Fibroblast of skin of left quadriceps (primary cell): ENCODE measurements at places on chromosomes 4 and X.

GRCh38 chrX:118221270-118221669 lies 104.7 kb upstream of the KLHL13 start:
- DNase-seq = no peak

DNA sequence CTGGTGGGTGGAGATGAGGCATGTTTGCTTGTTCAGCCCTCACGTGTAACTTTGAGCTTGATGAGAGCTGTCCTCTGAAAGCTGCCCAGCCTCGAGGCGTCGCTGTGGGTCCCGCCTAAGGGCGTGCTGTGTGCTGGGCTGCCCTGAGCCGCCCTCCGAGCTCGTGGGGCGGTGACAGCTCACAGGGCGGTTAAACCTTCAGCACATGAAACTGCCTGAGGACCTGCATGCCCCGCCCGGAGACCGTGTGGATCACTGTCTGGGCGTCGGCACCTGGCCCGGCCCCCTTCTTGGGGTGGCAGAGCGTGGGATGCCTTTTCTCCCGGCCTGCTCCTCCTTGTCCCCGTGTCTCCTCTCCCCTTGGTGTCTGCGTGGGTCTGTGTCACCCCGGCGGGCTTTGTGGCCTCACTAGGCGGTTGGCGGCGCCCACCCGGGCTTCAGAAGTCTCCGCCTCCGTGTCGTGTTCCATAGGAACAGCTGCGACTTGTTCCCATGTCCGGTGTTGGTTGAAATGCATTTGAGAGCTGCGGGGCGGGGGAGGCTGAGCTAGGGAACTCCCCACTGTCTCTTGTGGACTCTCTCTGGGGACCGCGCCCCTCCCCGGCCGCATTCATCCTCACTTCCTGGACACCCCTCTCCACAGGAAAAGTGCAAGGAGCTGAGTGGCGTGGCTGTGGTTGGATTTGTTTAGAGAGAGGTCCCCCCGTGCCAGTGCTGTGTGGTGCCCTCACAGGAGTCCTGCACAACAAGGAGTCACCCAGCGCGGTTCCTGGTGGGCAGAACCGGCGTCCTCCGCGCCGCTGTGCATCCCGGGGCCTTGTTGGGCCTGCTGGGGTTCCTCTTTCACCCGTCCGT lies 6.8 kb downstream of the AKAP17A start:
- no peak for DNase-seq

DNA sequence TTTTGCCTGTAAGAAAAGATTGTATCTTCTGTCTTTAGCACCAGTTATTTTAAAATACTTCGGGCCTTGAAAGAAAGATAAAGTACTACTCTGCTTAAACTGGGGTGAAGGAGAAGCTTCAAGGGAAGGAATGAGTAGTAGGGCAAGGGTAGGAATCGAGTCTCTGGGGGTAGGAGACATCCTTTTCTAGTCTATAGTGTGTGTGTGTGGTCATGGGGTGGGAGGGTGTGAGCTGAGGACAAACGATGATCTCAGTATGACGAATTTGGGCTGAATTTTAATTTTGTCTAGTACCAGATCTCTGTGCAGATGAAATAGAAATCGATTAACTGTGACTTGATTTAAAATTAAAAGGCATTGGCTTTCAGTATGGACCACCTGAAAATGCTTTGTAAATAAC lies 3.3 kb upstream of the MYOZ2 start:
- DNase-seq = no peak

- DNase-seq = no peak
Measured at GRCh38 chr4:127781300-127782024, 660 bp upstream of the HSPA4L start.

- no peak for DNase-seq
Measured at GRCh38 chrX:154008521-154008920, 11.2 kb downstream of the IRAK1 start.

DNA sequence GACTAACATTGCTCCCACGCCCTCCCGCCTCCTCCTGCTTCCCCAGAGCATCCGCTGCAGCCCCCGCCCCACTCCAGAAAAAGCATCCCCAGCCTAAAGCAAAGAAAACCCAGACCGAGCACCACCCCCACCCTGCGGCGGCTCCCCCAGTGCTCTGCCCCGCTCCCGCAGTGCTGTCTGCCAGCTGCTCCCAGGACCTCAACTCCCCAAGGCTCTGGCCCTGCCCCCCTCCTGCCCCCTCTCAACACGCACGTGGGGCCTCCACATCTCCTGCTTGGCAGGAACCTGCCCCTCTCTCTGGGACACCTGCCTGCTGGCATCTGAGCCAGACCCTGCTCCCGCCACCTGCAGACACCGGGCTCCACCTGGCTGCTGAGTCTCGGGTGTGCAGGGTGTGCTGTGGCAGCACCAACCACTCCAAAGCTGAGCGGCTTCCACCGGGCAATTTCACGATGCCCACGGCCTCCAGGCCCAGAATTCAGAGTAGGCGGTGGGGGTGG lies 79.4 kb downstream of the FAM53A start:
- DNase-seq = no peak

DNA sequence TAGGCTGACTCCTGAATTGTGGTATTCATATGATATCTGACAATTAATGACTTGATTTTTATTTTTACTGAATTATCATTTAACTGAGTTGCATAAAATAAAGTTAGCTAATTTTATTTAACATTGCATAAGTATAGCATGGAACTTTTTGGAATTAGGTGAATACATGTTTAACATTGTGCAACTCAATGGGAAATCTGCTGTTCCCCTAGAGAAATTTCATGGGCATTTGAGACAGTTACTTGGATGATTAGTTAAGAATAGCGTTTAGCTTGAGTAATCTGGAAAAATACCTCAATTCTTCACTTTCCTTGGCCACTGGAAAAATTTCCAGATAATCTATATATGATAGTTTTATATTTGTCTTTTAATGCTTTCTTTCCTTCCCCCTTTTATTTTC lies 42.5 kb downstream of the NPNT start:
- no peak for DNase-seq

DNA sequence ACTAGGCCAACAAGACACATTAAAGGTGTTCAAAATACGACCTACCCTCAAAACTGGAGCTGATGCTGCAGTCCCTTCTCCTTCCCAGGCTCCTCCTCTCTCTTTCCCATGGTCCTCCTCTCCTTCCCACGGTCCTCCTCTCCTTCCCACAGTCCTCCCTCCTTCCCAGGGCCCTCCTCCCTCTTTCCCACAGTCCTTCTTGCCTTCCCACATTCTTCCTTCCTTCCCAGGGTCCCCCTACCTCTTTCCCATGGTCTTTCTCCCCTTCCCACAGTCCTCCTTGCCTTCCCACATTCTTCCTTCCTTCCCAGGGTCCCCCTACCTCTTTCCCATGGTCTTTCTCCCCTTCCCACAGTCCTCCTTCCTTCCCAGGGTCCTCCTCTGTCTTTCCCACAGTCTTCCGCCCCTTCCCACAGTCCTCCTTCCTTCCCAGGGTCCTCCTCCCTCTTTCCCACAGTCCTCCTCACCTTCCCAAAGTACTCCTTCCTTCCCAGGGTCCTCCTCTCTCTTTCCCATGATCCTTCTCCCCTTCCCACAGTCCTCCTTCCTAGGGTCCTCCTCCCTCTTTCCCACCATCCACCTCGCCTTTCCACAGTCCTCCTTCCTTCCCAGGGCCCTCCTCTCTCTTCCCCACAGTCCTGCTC lies 54.2 kb downstream of the SH3KBP1 start:
- DNase-seq = no peak

GRCh38 chr4:1354136-1354982 lies 7.4 kb downstream of the UVSSA start:
- DNase-seq = no peak

DNA sequence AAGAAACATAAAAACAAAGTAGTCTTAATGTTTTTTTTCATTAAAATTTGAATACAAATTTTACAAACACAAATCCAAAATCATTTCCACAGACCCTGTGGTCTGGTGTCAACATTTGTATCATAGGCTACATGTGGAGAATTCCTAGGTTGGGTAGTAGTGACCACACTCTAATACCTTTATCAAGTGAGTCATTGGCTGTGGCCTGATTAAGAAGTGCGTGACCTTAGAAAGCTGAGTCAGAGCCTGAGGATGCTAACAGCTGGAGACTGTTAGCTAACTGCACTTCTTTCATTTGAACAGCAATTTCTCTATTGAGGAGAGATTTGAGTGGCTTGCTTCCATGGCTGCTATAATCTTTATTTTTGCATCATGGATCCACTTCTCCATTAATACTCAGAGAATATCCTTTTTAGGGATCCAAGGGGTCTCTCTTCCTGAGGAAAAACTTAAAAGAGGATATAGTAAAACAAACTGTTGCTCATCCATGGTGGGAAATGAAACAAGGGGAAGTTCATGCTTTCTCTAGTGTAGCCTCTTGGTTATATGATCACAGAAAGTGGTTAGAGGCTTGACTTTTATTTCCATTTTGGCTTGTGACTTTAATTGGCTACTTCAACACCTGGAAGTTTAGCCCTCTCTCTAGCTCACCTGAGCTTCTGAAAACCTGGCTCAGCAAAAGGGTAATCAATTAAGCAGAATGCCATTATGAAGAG lies 335.8 kb downstream of the PABPC4L start:
- peak; percentile 94 for DNase-seq

DNA sequence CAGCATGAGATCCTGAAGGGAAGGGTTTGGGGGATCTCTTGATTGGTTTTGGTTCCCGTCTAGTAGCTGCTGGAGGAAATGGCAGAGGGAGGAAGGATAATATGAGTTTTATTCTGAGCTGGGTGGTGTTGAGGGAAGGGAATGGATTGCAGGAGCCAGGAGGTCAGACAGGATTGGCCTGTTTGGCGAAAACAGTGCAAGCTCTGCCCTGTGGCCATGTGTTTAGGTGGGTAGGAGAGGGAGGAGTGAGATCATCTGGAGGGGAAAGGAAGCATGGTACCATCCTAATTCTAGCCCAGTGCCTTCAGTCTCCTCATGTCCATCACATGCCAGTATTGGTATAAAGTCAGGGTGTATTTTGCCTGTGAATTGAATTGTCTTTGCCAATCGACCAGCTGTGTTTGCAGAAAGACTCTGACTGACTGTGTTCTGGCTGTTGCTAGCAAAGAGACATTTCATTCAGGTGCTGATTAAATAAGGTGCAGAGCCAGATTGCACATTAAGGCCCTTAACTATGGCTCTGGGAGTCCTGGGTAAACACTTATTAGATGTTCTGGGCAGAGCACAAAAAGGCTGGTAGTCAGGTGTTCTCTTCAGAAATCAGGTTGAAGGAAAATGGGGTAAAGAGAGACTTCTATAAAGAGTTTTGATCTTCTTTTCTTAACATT lies 10.0 kb downstream of the TMEM164 start:
- DNase-seq = no peak

GRCh38 chr4:76960014-76960413 lies 10.5 kb downstream of the SEPTIN11 start:
- DNase-seq = no peak

GRCh38 chr4:176746846-176747245 lies 45.9 kb downstream of the VEGFC start:
- DNase-seq = no peak

DNA sequence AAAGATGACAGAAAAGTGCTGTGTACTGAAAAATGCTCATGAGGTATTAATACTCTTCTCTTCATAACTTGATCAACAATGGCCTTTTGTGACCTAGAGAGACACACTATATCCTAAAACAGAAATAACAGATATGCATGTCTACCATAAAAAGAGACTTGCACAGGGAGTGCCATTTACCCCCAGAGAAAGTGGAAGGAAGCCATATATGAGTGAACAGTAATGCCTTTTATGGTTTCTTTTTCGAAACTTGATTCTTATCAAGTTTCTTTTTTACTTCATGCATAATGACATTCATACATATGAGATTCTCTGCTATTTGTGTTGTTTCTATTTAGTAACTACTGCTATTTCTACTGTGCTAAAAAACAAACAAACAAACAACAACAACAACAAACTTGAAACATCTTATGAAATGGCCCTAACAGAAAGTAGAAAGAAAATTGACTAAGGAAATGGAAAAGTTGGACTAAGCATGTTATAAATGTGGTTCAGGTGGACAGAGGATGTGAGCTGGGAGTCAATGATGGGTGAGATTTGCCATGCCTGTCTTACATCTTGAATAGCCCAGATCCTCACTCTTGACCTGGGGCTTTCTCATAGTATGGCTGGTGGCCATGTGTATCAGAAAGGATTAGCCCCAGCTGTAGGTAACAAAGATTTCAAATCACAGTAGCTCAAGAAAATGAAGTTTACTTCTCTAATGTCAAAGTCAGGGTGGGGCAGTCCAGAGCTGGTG lies 43.8 kb downstream of the GEMIN8 start:
- no peak for DNase-seq

DNA sequence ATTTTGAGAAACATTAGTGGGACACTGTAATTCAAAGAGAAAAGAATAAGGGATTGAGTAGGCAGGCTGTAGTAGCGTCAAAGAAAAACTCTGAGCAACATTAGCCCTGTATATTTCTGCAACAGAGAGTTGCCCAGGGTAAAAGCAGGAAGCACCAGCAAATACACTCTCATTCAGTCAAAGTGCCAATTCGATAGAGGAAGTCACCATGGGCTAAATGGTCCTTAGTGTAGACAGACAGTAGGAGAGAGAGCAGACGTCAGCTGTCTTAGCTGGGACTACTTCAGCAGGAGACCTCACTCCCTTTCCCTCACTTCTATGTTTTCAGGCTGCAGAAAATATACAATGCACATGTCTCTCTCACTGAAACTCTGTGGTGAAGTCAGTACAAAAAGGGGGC lies 2073.8 kb upstream of the TENM3 start:
- DNase-seq = no peak

- no peak for DNase-seq
Measured at GRCh38 chrX:154046940-154047610, 27.4 kb upstream of the IRAK1 start.

DNA sequence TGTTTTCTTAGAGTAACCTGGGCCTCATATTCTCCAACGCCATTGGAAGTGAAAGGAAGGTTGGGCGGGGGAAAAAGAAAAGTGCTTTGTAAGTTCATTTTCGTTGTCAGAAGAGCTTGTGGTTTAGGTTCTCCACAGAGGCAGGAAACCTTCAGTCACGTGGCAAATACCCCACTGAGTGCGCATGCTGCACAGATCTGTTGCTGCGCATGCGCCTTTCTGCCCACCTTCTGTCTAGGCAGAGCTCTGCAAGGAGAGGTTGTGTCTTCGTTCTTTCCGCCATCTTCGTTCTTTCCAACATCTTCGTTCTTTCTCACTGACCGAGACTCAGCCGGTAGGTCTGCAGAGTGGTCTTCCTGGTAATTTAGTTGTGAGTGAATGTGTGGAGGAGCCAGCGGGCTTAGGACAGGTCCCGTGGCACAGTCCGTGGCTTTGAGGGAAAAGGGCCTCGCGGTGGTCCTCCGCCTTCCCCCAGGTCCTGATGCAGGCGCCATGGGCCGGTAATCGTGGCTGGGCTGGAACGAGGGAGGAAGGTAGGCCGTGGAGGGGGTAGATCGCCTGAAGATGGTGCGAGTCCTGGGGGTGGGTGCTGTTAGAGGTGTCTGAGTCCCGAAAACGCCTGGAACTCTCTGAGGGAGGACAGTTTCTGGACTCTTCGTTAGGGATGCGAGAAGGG lies at the start of gene PAGE5:
Gene PAGE5 (plus strand): TSS at position 228 of the 676 bp plus-strand sequence. CDS start 1,037 bp downstream, outside the sequence.
- no peak for DNase-seq
